ENCODE measurements at places on chromosomes 12 and 14.

- DNase-seq = no peak
Measured at GRCh38 chr14:30840086-30840779, 34.1 kb upstream of the COCH start.

DNA sequence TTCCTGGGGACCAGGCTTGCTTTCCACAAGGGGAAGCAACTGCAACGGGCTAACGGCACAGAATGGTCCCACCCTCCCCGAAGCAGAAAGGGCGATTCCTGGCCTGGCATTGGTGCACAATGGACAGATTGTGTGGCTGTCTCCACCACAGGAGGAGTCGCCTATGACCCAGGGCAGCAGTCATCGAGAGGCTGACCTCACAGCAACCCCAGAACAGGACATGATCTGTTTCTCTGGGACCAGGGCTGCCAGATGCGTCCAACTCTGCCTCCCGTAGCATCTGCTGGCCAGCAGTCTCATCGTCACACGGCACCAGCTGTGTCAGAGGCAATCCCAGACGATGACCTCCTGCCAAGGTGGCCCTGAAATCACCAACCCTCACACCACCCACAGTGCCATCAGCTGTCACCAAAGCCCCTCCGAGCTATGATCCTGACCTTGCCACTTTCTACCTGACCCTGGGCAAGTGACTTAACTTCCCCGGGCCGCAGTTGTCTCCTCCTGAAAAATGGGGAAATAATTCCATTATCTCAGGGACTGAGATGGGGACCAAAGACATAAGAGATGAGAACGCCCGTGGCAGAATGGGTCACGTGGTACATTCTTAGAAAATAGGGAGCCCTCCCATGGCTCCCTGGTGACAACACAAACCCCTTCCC is 86.7 kb downstream of the CHGA start:
- no peak for DNase-seq

DNA sequence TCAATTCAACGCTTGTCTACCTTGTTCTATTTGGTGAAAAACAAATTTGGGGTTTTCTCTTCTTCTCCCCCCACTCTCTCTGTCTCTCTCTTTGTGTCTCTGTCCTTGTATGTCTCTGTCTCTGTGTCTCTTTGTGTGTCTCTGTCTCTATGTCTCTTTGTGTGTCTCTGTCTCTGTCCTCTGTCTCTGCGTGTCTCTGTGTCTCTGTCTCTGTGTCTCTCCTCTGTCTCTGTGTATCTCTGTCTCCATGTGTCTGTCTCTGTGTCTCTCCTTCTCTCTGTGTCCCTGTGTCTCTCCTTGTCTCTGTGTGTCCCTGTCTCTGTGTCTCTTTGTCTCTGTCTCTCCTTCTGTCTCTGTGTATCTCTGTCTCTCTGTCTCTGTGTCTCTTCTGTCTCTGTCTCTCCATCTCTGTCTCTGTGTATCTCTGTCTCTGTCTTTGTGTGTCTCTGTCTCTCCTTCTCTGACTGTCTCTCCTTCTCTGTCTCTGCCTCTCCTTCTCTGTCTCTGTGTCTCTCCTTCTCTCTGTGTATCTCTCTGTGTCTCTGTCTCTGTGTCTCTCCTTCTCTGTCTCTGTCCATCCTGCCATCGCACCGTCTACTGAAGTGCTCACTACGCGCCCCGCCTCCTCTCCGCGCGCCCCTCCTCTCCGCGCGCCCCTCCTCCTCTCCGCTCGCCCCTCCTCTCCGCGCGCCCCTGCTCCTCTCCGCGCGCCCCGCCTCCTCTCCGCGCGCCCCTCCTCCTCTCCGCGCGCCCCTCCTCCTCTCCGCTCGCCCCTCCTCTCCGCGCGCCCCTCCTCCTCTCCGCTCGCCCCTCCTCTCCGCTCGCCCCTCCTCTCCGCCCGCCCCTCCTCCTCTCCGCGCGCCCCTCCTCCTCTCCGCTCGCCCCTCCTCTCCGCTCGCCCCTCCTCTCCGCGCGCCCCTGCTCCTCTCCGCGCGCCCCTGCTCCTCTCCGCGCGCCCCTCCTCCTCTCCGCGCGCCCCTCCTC is 12.8 kb downstream of the LRCOL1 start:
- peak; percentile 65 for DNase-seq

- no peak for DNase-seq
Measured at GRCh38 chr12:119673634-119674033, 5.7 kb downstream of the PRKAB1 start.

DNA sequence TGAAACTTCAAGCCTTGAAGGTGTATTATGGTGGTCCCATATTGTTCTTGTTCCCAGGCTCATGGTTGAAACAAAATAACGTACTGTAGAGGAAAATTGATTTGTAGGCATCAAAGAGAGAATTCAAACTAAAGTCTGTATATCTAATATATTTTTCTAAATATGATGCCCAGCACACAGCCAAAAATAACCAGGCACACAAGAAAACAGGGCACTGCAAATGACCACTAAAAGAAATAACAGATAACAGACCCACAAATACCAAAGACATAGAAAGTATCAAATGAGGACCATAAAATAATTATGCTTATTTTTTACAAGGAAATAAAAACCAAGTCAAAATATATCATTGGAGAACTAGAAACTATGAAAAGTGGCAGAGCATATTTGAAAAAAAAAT is 46.8 kb downstream of the LLPH start:
- no peak for DNase-seq

GRCh38 chr14:75452324-75452723 is 24.5 kb downstream of the JDP2 start:
- DNase-seq = no peak

DNA sequence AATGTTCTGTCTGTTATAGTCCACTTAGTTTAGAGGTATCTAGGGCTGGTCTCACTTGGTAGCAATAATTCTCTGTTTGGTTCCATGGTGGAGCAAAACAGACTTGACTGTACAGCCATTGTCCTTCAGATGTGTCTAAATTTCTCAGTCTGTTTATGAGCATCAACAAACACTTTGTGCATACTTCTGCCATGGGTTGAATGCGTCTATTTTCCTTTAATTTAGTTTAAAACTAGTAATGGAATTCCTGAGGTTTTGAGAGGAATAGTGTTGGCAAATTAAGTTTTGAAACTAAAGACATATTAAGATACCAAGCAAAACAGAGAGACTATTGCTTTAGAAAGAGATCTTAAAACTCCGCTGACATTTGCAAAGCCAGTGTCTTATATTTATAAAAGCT is 22.6 kb downstream of the FRS2 start:
- DNase-seq = no peak

- no peak for DNase-seq
Measured at GRCh38 chr12:12684375-12685106, 11.4 kb downstream of the GPR19 start.

GRCh38 chr12:51413791-51414190 is 10.8 kb upstream of the SLC4A8 start:
- no peak for DNase-seq

DNA sequence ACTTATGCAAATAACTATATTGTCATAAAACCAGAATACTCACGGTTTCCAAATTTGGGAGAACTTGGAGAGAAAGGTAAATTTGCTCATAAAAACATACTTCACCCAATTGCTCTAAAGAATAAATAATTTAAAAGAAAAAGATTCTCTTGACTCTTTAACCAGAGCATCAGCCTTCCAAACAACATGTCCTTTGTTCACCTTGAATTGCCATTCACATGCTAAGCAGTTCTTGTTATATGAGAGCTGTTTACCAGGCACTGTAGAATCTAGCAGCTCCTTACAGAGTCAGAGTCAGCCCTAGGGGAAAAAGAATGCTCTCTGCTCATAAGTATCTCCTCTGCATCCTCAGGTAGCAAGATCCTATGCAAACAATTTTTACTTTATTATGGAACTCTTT is 10.2 kb downstream of the SLCO1A2 start:
- DNase-seq = no peak

- no peak for DNase-seq
Measured at GRCh38 chr12:127489061-127489460, 777.9 kb upstream of the TMEM132C start.

GRCh38 chr14:93792391-93792790 is 4.1 kb upstream of the PRIMA1 start:
- DNase-seq = no peak
